Mammary epithelial cell (primary cell): ENCODE measurements at places on chromosomes 16 and 17. TPM values are rescaled to one million over a fixed set of nuclear protein-coding genes. Genes with fewer than 3 reads are reported as not detected.
A peak's percentile ranks its signal among the peaks of the same experiment; 100 is the strongest.

The OR1A1 gene
- polyA plus RNA-seq: not detected

- no peak for DNase-seq
These were observed 13.6 kb upstream of the NKD1 start for GRCh38 chr16:50534556-50534955.

GRCh38 chr16:56042416-56042815, 148.9 kb upstream of the GNAO1 start:
- no peak for DNase-seq

DNA sequence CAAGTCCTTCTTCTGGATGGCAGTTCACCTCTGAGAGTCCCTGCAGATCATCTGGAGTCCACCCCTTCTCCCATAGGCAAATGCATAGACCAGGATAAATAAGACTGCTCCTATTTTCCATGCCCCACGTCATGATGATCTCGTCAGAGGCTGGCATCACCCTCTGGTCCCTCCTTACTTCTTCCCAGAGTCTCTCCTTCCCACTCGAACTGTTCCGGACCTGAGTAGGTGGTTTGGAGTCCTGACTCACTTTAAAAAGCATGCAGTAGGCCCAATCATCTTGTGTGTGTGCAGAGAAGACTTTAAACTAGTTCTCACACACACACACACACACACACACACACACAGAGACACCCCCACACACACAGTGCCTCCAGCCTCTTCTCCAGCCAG, 72.0 kb downstream of the SOX9 start:
- peak; percentile 45 for DNase-seq

- DNase-seq: no peak
These were observed 492.2 kb downstream of the KCNJ2 start for GRCh38 chr17:70661342-70662222.

DNA sequence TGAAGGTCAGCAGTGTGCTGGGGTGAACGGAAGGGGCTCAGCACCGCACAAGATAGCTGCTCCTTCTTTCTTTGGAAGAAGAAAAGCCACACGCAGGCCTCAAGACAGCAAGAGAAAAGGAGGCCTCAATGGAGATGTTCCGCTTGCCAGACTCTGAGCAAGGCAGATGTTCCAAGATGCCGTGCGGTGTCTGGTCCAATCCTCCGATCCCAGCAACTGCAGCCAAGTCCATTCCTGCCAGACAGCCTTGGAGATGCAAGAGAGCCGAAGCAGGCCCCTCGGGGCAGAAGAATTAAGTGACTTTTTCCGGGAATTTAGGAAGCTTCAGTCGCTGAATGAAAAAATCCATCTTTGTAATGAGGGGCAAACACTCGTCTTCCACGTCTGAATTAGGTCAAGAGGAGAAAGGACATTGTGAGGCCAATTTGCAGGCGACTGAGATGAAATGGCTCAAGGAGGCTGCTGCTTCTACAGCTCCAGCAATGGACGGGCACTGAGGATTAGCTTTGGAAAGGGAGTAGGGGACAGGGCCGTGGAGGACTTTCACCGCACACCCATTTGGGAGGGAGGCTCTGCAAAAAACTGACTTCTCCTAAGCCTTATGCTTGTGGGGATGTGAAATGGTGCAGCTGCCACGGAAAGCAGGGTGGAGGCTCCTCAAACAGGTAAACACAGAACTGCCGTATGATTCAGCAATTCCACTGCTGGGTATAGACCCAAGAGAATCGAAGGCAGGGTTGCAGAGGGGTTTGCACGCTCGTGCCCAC, 44.7 kb downstream of the RPH3AL start:
- no peak for DNase-seq

- DNase-seq: no peak
These were observed 2.0 kb downstream of the MAZ start for GRCh38 chr16:29808219-29808900.

DNA sequence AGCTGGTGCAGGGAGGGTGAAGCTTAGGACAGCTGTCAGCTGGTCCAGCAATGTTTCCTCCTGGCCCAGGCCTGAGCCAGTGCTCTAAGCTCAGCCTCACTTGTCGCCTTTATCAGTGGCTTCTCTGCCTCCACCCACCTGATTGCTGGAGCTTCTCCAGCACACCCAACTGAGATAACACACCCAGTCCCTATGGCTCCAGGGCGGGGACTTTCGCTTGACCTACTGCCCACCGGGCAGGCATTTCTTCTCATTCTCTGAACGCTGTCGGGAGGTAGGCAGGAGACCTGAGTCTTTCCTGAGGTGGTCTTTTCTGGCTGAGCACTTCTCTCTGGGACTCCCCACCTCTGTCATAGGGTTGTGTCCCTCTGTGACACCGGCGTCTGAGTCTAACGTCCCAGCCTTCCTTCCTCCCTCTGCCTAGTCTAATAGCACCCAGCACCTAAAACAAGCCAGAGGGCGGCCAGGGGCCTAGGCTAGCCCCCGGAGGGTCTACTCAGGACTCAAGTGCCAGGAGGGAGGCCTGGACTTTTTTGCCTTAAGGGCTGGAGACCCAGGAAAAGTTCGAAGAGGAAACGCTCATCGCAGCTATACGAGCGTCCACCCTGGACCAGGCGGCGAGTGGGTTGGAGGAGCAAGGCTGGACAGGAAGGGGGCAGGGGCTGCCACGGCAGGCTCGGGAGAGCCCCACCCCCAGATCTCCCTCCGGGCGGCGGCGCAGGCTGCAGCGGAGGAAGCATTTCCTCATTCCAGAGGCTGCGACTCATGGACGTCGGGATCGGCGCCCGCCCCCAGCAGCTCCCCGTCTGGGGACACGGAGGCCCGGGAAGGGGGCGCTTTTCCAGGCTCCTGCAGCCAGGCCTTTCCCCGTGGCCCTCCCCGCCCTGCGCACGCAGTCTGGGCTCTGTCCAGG, 756 bp downstream of the TAX1BP3 start:
- peak; percentile 84 for DNase-seq
